NCI-H1092 treated with DMSO at 0.1 percent for 48 hours (cell line): ENCODE measurements at places on chromosomes 6 and 20.

DNA sequence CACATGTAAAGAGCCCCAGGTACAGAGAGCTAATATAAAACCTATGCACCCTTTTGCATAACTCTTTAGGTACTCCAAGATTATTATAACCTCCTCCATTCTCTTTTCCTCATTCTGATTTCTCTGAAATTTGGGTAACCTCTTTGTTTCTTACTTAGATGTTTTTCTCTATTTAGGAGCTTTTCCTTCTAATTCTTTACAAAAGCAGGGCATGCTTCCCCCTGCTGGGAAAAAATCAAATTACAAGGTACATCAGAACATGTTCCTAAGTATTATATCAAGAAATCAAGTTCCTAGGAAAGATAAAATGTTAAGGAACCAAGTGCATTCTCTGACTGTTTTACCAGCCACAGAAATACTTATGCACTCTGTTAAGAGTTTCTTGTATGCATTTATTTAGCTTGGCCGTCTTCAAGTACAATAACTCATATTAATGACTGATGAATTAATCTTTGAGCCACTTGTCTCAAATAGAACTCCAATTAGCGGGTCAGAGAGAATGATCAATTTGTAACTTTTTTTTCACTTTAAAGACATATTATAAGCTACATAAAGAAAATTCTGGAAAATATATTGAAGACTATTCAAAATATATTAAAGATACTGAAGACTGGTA, 2.1 kb downstream of the KHDRBS2 start:
- DNase-seq: no peak

DNA sequence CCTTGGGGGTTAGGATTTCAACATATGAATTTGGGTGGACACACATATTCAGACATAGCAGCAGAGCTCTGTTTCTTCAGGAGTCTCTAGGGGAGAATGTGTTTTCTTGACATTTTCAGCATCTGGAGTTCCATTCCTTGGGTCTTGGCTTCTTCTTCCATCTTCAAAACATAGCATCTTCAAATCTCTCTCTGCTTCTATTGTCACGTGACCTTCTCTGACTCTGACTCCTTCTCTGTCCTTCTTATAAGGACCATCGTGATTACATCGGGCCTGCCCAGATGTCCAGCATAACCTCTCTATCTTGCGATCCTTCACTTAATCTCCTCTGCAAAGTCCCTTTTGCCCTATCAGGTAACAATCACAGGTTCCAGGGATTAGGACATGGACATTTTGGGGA, 101.0 kb upstream of the CHD6 start:
- no peak for DNase-seq

- no peak for DNase-seq
Observed at GRCh38 chr20:44690781-44691423, 24.3 kb upstream of the CCN5 start.

- no peak for DNase-seq
Observed at GRCh38 chr20:55471052-55472006, 534.0 kb downstream of the CBLN4 start.

DNA sequence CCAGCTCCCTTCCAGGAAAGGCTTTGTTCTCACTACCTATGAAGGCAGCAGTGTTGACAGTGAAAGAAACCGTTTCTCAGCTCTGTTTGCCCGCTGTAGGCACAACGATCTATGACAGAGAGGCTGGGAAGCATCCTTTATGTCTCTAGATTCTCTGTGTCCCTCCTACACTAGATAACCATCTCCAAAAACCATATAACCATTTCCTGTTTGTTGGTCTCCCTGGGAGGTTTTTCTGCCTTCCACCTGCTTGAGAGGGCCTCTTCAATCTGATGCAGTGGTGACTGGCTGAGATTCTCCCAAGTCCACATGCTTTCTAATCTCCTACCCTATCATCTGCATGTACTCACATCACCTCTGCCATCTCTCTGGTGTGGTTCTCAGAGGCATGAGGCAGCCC, 32.0 kb upstream of the TMEM217 start:
- no peak for DNase-seq

DNA sequence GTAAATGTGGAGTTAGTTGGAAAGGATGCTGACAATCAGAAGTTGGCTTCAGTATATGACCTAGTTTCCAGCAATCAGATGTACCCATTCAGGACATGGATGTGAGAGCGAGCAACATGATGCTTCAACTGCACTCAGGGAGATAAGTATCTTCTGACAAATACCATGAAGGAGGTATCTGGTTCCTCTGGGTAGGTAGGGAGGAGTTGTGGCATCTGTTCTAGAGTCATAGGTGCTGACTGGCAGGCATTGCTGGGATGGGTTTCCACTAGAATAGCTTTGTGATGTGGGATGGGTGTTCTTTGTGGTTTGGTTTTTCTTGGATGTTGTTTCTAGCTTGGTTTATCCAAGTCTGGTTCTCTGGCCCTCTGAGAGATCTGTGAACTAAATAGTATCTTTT, 3.9 kb upstream of the REV3L start:
- no peak for DNase-seq
